CD4-positive, alpha-beta T cell (primary cell): ENCODE measurements at places on chromosomes 11 and 22.

- DNase-seq: peak; percentile 34
These were observed 217.4 kb downstream of the SBF2 start for GRCh38 chr11:10076458-10077141.

GRCh38 chr11:20599221-20600019 is at the start of gene SLC6A5:
TSS of gene SLC6A5 (plus strand) at chr11:20599608. CDS start at chr11:20599673, 65 bp downstream.
- no peak for DNase-seq

- peak; percentile 78 for DNase-seq
These were observed at the start of gene CD44 for GRCh38 chr11:35138943-35139721. TSS of gene CD44 (plus strand) at chr11:35139171. CDS start at chr11:35139304, 133 bp downstream.

DNA sequence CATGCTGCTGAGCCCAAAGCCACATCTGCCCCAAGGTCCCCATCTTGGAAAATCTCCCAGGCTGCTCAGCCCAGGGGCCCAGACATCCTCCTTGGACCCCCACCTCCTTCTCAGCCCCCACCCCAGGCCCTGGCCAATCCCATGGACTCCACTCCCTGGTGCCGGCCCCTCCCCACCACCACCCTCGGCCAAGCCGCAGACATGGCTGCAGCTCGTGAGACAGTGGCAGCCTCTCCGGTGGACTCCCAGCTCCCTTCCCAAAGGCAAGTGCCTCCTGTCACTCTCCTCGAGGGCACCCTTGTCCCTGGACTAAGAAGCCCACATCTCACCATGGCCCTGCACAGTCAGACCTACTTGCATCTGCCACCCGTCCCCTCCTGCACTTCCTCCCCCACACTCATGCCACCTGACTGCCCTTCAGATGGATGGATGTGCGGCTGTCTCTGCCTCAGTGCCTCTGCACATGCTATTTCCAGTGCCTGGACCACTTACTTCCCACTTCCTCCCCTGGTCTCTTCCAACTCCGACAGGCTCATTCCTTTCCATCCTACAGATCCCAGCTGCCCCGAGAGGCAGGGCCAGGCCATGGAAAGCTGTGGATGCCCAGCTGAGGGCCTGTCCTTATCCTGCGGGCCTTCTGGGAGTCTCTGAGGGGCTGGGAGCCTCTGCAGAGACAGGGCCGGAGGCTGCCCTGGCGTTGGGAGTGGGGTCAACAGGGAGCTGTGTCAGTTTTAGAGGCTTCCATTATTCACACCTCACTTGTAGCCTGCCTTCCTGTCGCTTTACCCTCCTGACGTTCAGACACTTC is 25.5 kb upstream of the RFPL3 start:
- no peak for DNase-seq

DNA sequence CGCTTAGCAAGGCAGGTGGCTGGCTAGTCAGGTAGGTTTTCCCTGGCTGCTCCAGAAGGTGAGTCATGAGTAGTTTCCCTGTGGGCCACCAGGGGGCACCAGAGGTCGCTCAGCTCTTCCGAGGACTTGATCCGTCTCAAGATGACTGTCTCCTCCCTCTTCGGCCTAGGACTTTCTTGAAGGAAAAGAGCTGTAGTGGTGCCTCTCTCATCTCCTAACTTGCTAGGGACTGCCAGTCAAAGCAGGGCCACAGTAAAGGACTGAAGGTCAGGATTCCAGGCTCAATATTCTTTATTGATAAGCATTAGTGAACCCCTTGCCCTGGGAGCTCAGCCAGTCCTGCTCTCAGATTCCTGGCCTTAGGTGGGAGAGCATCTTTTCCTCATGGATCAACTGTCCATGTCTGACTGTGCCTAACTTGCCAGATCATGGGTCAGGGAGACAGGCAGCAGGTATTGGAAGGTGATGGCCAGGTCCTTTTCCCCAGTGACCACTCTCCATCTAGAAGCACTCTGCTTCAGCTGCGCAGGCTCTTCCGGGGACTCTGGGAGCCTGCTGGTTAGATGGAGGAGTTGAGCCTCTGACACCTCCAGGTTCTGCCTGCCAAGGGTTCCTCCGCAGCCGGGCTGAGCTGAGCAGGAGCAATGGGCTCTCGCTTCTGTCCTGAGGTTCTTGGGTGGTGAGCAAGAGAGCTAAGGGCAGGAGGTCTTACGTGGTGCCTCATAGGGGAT is 1.9 kb downstream of the POLD4 start:
- peak; percentile 54 for DNase-seq

DNA sequence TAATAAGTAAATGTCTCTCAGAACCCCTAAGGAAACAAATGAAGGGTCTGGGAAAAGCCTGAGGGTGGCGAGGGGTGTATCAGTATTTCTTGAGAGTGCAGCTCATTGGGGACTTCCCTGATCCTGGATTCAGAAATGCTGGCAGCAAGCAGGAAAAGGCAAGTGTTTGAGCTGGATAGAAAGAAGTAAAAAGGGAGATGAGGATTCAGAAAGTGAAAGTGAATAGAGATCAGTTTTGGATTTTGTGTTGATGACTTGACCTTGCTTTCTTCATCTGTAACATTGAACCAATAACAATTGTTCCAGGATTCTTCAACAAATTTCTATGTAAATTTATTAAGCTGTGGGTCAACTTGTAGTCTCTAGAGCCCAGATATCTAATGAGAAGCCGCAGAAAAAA is 66.9 kb upstream of the CTSC start:
- DNase-seq: no peak

DNA sequence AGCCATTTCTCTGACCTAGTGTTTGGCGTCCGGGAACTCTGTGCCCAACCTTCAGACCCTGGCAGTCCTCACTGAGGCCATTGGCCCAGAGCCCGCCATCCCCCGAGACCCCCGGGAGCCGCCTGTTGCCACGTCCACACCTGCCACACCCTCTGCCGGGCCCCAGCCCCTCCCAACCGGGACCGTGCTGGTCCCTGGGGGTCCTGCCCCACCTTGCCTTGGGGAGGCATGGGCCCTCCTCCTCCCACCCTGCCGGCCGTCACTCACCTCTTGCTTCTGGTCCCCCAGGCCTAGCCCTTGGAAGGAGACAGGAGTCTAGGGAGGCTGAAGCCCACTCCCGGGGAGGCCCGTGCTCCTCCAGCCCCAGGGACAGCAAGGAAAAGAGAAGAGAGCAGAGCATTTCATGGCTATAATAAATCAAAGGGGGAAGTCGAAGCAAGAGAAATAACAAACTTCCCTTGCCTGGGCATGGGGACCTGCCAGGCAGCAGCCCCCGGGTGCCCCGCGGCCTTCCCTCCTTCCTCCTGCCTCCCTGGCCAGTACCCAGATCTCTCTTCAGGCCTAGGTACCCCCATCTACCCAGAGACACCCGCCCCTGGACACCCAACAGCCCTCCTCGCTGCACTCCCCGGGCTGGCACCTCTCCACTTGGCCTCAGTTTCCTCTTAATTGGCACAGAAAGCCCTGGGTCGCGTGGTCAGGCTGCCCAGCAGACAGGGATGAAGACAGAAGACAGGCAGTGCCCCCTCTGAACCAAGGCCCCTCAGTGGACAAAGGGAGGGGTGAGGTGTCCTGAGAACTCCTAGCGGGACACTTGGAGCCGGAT is 13.0 kb upstream of the SLC39A13 start:
- DNase-seq: no peak

- no peak for DNase-seq
These were observed 52.2 kb downstream of the JAM3 start for GRCh38 chr11:134120921-134121526.

GRCh38 chr11:108027057-108027456 is 18.4 kb downstream of the CUL5 start:
- no peak for DNase-seq

- DNase-seq: no peak
These were observed 262.8 kb downstream of the BRD1 start for GRCh38 chr22:49564666-49565515.

DNA sequence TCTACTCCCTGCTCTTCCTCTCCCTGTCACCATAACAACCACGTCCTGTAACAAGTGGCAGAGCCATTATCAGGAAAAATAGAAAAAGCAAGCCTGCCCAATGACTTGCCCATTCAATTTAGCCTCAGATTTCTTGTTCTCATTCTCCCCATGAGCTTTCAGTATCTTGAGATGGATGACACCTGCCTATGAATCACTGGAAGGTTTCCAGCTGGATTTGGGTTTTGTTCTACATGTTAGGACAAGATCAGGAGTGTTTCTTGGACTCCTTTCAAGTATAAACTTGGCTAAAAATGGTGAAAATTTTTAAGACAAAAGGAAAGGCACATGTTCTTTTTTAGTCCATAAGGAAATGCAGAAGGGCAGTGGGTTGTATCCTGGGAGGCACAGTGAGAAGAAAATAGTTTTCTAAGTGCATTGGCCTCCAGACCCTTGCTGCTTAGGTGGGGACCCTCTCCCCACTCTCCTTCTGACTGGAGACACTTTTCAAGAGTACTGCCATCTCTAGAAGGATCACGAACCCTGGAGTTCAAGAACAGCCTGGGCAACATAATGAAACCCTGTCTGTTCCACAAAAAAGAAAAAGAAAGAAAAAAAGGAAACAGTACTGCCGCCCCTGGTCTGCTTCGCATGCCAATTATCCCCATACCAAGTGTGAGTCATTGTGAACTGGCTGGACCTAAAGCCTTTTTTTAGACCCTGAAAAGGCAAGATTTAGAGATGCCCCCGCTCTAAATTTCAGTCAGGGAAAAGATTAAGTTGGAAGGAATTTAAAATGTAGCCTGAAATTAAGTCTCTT is 51.0 kb downstream of the MTNR1B start:
- DNase-seq: no peak

DNA sequence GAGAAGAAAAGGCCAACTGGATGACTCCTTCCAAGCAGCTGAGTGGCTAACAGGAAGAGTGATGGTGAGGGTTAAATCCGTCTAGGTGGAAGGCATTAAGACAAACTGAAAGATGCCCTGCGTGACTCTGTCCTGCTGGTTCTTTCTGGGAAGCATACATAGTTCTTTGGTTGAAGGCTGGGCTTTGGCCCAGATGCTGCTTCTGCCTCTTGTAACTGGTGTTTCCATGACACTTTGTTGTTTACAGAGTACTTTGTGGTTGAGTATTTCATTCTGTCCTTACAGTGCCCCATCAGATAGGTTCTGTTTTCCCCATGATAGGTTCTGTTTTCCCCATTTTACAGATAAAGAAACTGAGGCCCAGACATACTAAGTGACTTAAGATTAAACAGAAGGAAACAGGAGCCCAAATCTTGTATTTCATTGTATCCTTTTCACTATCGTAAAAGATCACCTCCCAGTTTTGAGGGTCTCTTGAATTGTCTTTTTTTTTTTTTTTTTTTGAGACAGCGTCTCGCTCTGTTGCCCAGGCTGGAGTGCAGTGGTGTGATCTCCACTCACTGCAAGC is 124.3 kb upstream of the RASSF10 start:
- DNase-seq: no peak

- DNase-seq: no peak
These were observed 22.7 kb downstream of the EFCAB6 start for GRCh38 chr22:43789452-43789851.

- no peak for DNase-seq
These were observed 14.5 kb downstream of the RPL27A start for GRCh38 chr11:8697054-8697453.

GRCh38 chr11:19650467-19650866 is 62.2 kb upstream of the NAV2 start:
- DNase-seq: no peak

DNA sequence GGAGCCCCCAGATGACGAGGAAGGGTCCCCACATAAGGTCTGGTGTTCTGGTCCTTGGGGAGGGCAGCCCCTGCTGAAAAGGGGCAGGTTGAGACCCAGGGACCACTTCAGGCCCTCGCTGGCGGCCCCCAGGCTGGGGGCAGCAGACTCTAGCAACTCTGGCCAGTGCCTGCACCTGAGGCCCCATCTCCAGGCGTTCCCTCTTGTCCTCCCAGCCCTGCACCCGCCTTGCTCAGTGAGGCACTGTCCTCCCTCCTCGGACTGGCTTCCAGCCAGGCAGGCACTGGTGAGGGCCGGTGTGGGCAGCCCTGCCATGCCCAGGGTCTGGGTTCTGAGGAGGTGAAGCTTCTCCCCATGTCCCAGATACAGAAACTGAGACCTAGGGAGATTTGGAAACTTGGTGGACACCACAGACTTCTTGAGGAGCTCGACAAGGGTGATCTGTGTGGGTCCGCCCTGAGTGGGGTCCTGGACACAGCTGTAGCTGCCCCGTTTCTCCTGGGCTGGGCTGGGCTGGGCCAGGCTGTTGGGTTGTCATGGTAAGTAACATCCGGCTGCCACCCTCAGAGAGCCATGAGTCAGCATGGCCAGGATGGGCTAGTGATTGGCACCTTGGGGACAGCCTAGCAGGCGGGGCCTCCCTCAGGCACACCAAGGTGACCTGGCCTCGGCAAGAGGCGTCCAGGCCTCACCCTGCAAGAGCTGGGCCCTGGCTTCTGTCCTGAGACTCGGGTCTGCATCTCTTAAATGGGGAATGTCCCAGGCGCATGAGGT is 11.1 kb upstream of the PHLDA2 start:
- DNase-seq: peak; percentile 34

- no peak for DNase-seq
These were observed 32.6 kb downstream of the RCOR2 start for GRCh38 chr11:63884196-63884932.

DNA sequence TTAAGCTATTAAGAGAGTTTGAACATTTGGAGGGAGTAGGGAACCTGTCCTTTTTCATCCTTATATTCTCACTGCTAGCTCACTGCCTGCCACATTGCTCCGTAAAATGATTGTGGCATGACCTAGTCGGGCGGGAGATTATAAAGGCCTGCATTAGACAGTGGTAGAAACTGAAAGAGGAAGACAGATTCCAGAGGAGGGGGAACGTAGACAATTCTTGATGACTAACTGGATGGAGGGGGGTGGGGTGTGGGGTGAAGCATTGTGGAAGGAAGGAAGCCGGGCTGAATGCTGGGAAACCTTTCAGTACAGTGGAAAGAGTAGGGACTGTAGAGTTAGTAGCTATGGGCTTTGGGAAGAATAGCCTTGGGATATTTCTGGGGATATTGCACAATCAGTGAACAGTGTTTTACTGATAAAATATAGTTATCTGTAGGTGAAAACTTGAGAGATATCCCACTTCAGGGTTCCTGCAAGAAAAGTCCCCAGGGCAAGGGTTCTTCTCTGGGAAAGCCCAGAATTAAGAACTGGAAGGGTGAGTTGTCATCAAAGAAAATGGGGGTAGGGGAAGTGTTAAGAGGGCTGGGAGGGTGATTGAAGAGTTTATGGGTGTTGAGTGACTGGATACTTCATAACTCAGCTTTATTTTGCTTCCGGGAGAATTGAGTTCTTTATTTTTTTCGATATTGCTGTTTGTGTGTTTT is 2.1 kb downstream of the MED15 start:
- no peak for DNase-seq
